ENCODE measurements at places on chromosomes 7 and 10.

- DNase-seq = no peak
Measured at GRCh38 chr10:95755511-95756004, 405 bp upstream of the ENTPD1 start.

DNA sequence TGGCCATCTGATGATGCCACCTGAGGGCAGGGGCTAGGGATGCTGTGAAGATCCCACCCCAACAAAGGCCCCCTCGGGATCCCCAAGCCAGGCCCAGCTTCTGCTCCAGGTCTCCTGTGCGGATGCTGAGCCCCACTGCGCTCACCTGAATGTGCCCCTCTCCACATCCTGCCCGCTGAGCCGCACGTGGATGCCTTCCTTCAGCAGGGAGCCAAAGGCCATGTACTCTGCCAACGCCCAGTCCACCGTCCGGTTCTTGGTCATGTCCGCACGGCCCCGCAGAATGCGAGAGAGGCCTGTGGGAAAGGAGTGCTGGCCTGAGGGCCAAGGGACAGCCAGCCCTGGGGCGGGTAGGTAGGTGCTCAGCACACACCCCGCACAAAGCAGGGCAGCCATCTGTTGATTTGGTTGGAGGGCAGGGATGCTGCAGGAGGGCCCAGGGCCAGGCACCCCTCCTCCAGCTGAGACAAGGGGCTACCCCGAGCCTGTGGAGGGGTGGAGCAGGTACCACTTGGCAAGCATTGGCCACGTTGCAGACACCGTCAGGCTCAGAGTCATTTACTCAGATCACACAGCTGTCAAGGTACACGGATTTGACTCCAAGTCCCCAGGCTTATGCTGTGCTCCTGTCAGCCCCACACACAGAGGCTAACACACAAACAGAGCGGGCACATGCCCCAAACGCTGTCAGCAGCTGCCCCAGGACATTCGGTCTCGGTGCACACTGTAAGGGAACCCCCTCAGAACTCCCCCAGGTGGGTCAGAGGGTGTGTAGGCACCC lies 19.2 kb downstream of the OGDHL start:
- DNase-seq = no peak

DNA sequence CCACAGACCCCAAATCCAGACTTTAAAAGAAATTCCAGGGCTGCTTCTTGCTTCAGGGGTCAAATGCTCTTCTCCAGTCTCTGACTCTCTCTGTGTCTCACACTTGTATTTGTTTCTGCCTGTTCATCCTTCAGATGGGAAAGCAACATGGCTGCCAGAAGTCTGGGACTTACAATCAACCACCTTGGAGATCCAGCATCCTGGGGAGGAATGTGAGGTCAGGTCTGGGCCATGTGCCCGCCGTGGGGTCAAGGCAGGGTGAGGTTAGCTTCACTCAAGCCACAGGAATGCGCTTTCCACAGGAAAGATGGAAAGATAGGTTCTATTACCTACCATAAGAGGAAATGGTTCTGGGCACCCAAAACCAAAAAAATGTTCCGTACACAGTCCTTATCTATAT lies 34.3 kb upstream of the NPVF start:
- DNase-seq = no peak

- DNase-seq = no peak
Measured at GRCh38 chr10:131848296-131848695, 52.5 kb upstream of the PPP2R2D start.

GRCh38 chr7:139231513-139232376 lies 708 bp downstream of the UBN2 start:
- DNase-seq = peak; percentile 37
